HT-29 (cell line): ENCODE measurements at places on chromosomes 11 and 22.
A peak's percentile ranks its signal among the peaks of the same experiment; 100 is the strongest.

DNA sequence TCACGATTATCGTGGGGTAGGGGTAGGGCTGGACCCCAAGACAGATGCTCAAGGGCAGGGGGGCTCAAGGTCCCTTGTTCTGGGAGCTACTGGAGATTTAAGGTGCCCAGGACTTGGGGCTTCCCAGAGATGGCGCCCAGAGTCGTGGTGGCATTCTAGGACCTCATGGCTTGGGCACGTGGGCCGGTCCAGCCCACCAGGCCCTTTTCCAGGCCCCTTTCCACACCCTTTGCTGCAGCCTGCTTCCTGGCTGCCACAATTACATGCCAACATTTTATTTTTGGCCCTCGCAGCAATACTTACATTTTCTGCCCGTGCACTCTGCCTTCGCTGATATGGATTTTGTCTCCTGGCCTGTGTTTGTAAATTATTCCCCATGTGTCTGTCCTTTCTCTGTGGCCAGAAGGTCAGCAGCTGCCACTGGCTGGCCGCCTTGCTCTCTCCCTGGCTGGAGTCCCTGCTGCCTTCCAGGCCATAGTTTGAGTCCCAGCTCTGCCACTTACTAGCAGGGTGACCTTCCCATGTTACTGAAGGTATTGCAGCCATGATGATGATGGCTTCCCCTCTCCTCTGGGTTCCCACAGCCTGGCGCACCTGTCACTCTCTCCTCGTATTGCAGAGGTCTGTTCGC lies 11.2 kb downstream of the MB start:
- no peak for DNase-seq

DNA sequence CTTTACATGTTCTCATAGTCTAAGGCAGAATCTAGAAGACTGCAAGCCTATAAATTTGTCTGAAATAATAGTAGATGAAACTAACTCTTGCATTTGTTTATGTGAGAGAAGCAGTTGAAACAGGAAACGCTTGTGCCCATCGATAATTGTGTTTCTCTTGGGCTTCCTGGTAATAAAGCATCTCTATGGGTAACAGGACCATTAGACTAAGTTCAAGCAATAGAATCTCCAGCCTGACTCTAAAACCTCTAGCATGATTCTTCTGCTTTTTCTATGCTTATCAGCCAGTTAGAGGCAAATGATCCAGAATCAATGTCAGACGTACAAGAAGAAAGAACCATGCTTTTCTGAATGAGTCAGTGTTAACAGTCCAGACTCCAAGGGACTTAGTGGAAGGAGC lies 1734.4 kb downstream of the LRRC4C start:
- DNase-seq = no peak

DNA sequence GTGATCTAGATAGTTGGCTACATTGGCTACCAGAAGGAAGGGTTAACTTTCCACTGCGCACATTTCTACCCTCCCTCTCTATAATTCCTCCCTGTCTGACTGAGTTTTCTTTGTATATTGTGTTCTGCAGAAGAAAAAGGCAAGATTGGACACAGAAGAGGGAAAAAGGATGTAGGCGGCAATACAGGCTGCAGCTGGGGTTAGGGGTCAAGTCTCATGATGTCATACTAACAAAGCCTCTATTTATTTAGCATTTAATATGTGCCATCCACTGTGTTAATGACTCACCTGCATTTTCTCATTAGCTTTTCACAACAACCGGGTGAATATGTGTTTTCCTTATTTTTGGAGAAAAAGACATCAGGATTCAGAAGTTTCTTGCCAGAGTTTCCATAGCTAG lies 2.0 kb downstream of the FAM83F start:
- no peak for DNase-seq

GRCh38 chr11:58685973-58686722 lies 45.6 kb downstream of the GLYAT start:
- DNase-seq = no peak

- DNase-seq = no peak
These were observed 86.5 kb upstream of the PITPNB start for GRCh38 chr22:28005513-28005912.

- no peak for DNase-seq
These were observed 41.2 kb downstream of the NTM start for GRCh38 chr11:131411636-131412035.

DNA sequence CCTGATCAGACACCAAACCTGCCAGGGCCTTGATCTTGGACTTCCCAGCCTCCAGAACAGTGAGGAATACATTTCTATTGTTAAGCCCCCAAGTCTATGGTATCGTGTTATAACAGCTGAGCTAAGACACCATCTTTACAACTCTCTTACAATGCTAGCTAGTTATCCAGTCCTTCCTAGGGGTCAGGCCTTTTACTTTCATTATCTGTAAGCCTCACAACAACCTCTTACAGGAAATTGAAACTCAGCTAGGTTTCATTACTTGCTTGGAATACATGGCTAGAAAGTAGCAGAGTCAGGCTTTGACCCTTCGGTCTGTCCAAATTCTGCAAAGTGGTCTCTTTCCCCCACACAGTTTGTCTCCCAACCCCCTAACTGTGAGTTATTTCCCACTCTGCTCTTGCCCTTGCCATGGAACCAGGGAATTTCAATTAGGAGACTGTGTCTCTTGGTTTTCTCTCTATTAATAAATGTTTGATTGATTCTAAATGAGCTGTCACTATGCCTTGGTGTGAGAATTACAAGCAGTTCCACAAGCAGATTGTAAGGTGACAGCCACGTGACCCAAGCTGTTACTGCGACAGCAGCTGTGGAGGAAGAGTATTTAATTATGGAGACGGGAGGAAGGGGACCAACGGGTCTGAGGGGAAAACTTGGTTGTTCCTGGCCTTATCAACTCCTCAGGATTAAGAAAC lies 38.4 kb upstream of the CLMP start:
- DNase-seq = no peak

DNA sequence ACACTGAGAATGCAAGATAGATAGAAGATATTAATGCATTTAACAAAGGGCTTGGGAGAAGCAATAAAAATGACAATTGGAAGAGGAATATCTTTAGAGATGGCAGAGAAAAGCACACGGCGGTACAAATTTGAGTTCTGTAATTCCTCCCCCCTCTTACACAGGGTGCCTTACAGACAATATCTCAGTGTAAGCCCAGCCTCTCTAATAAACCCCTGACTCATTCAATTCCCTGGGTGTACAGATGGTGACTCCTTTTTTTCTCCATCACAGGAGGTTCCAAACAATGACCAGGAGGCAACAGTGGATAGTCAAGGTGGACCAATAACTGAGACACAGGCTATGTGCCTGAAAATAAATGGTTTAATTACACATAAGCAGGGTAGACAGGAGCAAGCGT lies 598.6 kb downstream of the OPCML start:
- no peak for DNase-seq

DNA sequence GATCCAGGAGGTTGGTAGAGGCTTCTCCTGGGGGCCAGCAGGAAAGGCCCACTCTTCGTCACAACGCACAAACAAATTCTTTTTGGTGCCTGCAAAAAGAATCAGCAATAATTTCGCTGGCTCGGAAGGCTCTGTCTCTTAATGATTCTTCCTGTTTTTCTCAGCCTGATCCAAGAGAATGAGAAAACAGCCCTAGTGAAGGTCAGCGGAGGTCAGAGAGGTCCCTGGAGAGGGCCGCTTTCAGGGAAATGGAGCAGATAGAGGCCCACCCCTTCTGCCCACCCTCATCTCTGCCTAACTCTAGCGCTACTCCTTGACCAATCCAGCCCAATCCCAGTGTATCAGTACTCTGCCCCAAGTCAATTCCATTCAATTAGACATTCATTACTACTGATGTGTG lies 19.2 kb downstream of the LRRC55 start:
- DNase-seq = no peak

DNA sequence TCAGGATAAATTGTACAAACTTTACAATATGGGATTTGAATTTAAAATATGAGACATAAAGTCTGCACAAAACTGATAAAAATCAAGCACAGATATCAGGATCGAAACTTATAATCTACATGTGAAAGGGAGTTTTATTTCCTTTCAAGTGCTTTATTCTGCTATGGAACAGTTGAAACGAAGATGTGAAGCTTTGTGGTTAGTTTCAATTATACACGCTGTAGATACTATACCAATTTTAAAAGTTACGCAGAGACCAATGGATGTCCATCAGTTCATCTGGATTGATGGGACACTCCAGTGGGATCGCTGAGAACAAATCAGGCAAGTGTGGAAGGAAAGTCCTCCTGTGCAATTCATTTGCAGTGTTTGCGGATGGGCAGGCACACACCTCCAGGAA lies 34.5 kb upstream of the CAT start:
- DNase-seq = no peak

- DNase-seq = no peak
These were observed 67.9 kb upstream of the OR4B1 start for GRCh38 chr11:48148749-48149148.

GRCh38 chr22:37806409-37807333 lies 1.1 kb upstream of the GCAT start:
- DNase-seq = peak; percentile 34

DNA sequence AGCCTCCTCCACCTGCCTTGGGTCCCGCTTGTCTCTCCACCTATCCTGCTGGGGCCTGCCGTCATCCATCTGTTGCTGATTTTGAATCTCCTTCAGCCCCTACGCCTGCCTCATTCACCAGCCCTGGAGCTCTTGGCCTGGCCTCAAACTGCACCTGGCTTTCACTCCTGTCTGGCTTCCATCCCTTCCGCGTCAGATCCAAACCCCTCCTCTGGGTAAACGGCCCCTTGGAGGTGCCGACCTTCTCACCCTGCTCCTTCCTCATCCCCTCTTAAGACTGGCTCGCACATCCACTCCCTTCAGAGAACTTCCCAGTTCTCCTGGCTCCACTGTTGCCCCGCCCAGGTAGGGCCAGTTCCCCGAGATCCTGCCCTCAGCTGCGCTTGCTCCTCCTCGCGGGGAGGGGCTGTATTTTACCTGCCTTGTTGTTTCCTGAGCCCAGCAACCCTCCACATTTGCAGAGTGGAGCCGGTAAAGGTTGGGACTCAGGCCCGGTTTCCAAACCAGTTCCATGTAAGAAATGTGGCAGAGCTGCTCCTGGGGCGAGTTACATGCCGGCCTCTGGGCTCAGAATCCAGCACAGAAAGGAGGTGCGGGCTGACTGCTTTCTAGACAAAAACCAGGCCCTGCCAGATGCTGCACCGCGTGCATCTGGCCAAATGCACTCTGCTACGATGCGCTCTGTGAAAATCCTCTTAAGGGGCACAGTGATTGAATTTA lies 13.9 kb upstream of the SHANK2 start:
- DNase-seq = peak; percentile 26

DNA sequence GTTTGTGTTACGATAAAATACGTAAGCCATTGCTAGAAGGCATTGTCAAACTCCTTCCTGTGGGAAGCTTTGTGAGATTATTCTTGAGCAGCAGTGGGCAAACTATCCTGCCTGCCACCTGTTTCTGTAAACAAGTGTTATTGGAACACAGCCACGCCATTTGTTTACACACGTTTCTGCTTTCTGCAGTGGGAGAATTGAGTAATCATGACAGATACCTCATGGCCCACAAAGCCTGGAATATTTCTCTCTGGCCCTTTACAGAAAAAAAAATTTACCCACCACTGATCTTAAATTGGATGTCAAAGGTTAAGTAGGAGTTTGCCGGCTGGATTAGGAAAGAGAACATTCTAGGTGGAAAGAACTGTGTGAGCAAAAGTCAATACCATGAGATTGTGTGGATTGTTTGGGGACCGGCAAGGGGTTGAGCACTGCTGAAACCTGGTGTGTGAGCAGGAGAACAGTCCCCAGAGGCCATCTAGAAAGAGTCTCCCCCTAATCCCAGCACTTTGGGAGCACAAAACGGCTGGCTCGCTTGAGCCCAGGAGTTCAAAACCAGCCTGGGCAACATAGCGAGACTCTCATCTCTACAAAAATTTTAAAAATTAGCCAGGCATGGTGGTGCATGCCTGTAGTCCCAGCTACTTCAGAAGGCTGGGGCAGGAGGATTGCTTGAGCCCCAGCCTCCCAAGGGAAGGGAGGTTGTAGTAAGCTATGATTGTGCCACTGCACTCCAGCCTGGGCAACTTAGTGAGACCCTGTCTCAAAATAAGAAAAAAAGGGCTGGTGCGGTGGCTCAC lies 6.0 kb upstream of the PLA2G6 start:
- no peak for DNase-seq

DNA sequence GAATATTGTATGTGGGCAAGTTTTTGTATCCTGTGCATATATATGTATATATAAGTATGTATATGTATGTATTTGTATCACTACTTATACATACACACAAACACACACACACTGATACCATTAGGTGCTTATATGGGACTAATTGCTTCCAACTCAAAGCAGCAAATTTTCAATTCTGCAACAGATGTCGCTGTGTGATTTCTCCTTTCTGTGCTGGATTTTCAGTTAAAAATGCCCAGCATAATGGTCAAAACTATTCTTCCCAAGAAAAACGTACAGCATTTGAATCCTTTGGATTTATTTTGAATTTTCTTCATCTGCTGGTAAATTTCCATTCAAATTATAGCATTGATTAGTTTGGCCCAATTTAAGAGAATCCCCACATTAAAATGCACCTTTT lies 4.3 kb downstream of the CADM1 start:
- DNase-seq = no peak

DNA sequence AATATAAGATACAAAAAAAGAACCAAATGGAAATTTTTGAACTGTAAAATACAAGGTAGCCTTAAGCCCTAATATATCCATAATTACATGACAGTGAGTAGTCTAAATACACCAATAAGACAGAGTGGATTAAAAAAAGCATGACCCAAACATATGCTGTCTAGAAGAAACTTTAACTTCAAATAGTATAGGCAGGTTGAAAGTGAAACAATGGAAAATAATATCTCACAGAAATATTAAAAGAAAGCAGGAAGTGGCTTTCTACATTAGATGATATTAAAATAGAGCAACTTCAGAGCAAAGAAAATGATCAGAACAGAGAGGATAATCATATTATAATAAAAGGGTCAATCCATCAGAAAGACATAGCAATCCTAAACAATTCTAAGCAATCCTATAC lies 21.8 kb downstream of the DCUN1D5 start:
- DNase-seq = no peak

DNA sequence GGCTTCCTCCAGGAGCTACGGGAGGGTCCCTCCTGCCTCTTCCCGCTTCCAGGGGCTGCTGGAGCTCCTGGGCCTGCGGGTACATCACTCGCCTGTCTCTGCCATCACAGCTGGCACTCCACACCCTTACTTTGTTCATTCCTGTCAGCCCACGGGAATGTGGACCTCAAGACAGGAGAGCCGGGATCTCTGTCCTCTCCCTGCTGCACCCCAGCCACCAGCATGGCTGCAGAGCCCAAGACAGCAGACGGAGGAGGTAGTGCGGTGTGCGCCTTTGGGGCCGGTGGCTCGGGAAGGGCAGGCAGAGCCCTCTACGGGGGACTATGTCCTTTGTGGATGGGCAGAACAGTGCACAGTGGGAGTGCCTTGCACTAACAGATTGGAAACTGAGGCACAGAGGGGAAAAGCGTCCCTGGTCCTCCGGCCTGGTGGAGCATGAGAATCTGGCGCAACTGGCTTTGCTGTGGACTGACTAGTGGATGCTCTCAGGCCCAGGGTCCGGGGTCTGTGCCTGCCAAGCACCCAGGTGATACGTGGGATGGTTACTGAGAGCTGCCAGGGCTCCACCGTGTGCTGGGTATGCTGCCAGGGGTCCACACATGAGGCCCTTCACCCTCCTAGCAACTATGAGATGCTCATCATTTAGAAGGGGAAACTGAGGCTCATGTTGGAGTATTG lies 47.3 kb downstream of the IGF2 start:
- DNase-seq = no peak

GRCh38 chr11:61695917-61696316 lies 15.7 kb downstream of the DAGLA start:
- peak; percentile 85 for DNase-seq

- DNase-seq = no peak
These were observed 9.9 kb downstream of the NDUFV1 start for GRCh38 chr11:67616431-67617242.
